ENCODE measurements at places on chromosomes 3 and 15. TPM values are rescaled to one million over a fixed set of nuclear protein-coding genes. Genes with fewer than 3 reads are reported as not detected.

The MAPKAPK3 gene
- total RNA-seq = 199 TPM

The NANOGP8 gene
- total RNA-seq = not detected

The CYP8B1 gene
- total RNA-seq = not detected

The NUTM1 gene
- not detected for total RNA-seq

The FES gene
- 33.7 TPM for total RNA-seq

The CCR5 gene
- total RNA-seq = 2.3 TPM

The ZNF502 gene
- total RNA-seq = 0.82 TPM

The C2CD4A gene
- total RNA-seq = 0.05 TPM

The DAZL gene
- total RNA-seq = 0.07 TPM

The GRK7 gene
- total RNA-seq = not detected

The MAP6D1 gene
- 2.1 TPM for total RNA-seq

The VPS39 gene
- total RNA-seq = 58.0 TPM

The CSTA gene
- not detected for total RNA-seq

The CCDC14 gene
- total RNA-seq = 43.1 TPM

The OR5K2 gene
- total RNA-seq = not detected

The SPTSSB gene
- total RNA-seq = not detected

The CCR3 gene
- total RNA-seq = not detected

The CCDC39 gene
- not detected for total RNA-seq

The THRB gene
- not detected for total RNA-seq

The PLA2G4E gene
- not detected for total RNA-seq

The PPP1R14D gene
- total RNA-seq = not detected

The IP6K1 gene
- 42.2 TPM for total RNA-seq

The CFAP91 gene
- 0.26 TPM for total RNA-seq

The PIF1 gene
- total RNA-seq = 20.9 TPM

The ADPRH gene
- total RNA-seq = 4.2 TPM

The ARRDC4 gene
- total RNA-seq = 1.0 TPM

The ANKRD63 gene
- not detected for total RNA-seq

The CCDC32 gene
- 29.9 TPM for total RNA-seq

The CHRNB4 gene
- total RNA-seq = not detected

The CISH gene
- 359 TPM for total RNA-seq

The BOC gene
- 1.9 TPM for total RNA-seq
